T47D (cell line): ENCODE measurements at places on chromosomes 1 and 21.
A peak's percentile ranks its signal among the peaks of the same experiment; 100 is the strongest.

DNA sequence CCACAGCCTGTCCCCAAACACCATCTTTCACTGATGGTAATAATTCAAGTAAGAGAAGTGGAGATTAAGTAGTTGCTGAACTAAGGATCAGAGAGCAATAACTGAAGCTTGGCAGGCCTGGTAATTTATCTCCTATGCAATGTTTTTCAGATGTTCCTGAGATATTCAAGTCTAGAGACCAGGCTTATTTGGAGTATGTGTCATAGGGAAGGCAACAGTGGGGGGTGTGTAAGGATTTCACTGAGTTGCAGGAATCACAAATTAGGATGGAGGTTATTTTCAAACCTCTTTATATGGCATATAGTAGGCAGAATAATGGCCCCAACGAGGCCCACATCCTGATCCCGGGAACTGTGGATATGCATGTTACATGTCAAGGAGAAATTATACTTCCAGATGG lies 171.7 kb downstream of the KCNJ6 start:
- DNase-seq = no peak

- no peak for DNase-seq
Measured at GRCh38 chr1:207223162-207223561, 98.3 kb upstream of the CD55 start.

DNA sequence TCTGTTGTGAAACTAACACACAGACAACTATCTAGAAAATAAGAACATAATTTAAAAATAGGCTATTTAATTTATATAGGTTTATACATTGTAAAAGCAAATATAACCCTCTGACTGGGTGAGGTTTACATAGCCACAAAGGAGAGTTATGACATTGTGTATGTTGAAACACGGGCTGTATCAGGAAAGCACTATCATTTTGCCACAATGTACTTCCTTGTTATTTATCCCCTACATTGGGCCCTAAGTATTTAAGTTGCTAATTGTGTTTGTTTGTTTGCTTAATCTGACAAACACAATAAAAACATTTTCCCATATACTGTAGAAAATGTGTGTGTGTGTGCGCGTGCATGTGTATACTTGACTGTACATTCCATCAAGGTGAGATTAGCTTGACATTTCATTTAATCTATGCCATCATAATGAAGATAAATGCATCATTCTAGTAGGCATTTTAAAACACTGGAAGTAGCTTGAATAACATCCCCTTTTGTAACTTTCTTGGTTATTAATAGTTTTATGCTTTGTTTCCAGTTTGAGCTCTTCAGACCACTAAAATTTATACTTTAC lies 72.1 kb downstream of the RGS13 start:
- no peak for DNase-seq

DNA sequence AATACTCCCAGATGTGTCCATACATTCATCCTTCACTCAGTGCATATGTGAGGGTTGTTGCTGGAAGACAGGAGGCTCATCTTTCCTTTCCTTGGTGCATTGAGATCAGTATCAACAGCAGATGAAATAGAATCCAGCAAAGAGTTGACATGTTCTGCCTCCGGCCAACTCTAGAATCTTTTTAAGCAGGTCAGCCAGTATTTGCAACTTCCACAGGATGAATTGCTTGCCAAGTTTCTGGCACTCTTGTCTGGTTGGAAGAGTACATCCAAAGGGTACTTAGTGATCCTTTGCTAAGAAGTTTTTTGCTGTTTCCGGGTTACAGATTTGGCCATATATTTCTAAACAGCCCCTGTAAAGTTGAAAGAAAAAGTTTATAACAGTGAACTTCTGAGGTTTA lies 21.1 kb downstream of the SYNC start:
- peak; percentile 33 for DNase-seq

GRCh38 chr1:228140724-228141225 lies 696 bp downstream of the GUK1 start:
- no peak for DNase-seq

GRCh38 chr1:155196103-155196892 lies 11.4 kb downstream of the THBS3 start:
- no peak for DNase-seq

GRCh38 chr1:81142099-81142826 lies 658.5 kb upstream of the ADGRL2 start:
- no peak for DNase-seq

DNA sequence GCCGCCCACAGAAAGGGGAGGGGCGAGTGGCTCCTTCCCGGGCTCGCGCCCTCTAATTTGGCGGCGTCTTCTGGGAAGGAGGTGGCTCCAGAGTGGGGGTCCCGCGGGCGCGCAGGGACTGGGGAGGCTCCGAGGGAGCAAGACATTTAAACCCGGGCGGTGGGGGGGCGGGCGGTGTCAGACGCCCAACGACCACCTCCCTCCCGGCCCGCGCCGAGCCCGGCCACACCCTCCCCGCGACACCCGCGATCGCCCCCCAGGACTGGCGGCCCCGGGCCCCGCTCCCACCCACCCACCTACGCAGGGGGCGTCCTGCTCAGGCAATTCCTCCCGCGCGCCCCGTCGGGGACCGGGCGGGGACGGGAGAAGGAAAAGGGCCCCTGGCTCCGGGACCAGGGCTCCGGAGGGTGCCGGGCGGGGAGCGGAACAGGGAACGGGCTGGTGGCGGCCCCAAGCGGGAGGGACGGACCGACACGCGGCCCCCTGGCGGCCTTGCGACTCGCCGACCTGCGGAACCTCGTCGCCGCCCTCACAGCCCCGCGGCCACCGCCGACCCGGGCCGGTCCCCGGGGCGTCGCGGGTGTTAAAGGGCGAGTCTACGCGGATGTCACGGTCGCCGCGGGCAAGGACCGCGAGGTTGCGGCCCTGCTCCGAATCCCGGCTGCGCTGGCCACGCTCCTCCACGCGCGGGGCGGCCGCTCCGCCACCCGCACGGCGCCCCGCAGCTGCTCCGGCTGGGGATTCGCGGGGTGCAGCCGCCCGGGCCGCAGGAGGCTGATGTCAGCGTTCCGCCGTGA lies 94.0 kb upstream of the FMN2 start:
- DNase-seq = no peak

DNA sequence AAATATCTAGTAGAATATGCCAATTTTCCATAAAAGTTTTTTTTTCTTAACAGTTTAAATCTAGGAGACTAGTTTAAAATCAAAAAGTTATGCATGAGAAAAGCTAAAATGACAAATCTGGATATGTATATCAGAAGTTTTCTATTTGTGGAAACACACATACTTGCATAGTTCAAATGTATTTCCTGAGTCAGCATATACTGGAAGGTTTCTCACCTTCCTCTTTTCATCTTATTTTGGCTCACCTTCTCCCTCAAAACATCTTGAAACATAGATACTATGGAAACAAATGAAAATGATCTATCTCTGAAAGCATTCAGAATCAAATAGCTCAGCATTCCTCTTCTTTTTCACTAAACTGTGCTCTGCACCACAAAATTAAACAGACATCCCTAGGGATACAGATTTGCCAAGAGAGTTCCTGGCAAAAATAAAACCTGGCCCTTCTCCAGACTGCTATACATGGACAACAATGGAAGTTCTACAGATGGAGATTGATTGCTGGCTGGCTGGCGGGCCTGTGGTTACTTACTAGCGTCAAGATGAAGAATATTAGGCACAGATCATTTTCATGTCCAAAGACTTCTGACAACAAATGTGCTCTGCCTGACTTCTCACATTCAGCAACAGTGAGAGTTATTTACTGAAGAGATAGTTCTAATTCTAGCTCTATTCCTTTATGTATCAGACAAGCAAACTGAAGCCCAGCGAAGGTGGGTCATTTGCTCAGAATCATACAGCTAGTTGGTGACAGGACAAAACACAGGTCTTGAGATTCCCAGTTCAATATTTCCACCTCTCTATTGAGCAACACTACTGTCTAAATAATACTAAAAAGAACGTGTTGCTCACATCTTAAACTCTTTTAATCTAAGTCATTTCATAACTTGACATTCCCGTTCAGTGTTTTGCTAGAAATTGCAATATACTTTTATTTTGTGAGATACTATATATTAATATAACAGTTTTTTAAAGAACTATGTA lies 26.6 kb downstream of the DIPK1A start:
- no peak for DNase-seq

- DNase-seq = no peak
Measured at GRCh38 chr1:111563619-111564018, 56.0 kb upstream of the RAP1A start.

DNA sequence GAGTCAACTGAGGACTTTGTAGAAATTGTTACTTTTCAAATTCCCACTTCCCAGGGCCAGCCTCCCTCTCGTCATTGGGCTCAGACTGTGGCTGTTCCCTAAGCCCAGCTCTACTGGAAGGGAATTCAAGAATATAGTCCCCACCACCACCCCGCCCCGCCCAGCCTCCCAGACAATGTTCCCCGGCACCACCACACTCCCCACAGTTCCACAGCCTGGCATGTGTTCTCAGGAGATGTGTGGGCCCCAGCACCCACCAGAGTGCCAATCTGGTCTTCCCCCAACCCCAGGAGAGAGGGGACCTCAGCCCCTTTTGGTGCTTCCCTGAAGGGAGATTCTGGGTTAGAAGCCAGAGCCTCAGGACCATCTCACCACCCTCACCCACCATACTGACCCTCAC lies 120.1 kb downstream of the SYT2 start:
- no peak for DNase-seq

DNA sequence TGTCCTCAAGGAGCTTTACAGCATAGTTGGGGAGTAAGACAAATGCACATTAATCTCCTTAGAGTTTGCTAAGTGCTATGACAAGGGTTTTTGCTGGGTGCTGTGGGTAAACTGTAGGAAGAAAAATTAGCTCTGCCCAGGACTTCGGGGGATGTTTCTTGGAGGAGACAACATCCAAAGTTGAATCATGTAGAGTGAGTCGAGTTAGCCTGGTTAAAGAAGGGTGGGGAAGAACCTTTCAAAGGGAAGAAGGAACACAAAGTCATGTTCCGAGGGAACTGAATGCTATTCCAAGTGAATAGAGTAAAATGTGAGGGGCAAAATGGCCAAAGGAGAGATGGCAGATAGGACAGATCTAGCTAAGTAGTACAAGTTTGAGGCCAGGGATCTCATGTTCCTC lies 17.1 kb downstream of the SPRTN start:
- no peak for DNase-seq

GRCh38 chr1:209480345-209480744 lies 103.2 kb upstream of the CAMK1G start:
- DNase-seq = no peak

DNA sequence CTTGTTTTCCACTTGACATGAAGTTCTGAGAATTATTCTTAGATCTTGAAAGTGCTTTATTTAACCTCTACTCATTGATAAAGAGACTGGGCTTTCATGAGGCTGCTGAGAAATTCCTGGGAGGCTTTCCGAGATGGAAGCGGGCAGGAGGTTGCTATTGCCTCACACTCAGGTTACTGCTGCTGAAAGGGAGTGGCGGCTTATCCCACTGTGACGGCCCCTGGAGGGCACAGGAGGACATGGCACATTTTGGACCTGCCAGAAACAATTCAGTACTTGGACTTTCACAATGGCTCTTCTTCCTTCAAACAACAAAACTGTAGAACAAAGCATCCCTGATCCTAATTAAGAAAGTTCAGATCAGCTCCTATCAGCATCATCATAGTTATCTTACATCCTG lies 16.2 kb upstream of the MARK1 start:
- DNase-seq = no peak

DNA sequence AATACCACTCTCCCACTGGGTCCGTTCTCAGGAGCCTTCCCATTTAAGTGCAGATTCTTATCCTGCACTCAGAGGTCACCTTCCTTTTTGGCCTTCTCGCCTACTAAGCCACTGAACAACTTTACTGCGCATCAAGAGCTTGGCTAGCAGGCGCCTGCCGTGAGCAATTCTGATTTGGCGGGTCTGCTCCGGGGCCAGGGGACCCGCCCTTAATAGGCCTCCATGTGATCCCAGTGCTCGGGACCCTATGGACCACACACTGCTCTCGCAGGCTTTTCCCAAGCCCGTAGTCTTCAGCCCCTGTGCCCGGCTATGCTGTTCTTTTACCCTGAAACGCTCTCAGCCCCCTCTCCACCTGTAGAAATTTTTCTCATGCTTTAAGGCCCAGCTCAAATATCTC lies 45.1 kb downstream of the BCL9 start:
- DNase-seq = no peak

DNA sequence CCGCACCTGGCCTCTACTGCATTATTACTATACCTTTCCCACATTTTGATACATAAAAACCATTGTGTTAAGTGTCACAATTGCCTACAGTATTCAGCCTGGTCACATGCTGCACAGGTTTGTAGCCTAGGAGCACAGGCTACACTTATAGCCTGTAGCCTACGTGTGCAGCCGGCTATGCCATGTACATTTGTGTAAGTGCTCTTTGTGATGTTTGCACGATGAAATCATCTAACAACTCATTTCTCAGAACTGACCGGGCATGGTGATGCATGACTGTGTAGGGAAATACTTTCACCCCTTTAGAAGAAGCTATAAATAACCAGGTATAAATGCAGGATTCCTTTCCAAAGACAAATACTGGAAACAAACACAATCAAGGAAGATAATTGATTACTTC lies 12.1 kb downstream of the ERG start:
- no peak for DNase-seq

DNA sequence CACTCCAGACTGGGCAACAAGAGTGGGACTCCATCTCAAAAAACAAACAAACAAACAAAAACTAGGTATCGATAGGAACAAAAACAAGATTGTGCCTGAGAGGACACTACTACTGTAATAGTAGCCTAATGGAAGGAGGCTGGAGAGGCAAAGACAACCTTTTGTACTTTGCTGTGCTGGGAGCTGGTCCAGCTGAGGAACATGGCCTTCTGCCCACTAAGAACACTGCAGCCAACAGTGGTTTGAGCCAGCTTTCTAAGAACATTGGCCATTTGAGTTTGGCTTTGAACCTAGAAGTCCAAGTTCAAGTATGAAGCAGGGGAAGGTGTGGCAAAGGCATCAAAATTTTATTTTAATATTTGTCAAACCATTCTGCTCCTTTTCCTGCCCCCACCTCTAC lies 22.7 kb upstream of the RGS8 start:
- no peak for DNase-seq

GRCh38 chr21:24420689-24421088 lies 1186.6 kb downstream of the MRPL39 start:
- DNase-seq = no peak

GRCh38 chr1:115365738-115366137 lies 27.7 kb upstream of the NGF start:
- no peak for DNase-seq

DNA sequence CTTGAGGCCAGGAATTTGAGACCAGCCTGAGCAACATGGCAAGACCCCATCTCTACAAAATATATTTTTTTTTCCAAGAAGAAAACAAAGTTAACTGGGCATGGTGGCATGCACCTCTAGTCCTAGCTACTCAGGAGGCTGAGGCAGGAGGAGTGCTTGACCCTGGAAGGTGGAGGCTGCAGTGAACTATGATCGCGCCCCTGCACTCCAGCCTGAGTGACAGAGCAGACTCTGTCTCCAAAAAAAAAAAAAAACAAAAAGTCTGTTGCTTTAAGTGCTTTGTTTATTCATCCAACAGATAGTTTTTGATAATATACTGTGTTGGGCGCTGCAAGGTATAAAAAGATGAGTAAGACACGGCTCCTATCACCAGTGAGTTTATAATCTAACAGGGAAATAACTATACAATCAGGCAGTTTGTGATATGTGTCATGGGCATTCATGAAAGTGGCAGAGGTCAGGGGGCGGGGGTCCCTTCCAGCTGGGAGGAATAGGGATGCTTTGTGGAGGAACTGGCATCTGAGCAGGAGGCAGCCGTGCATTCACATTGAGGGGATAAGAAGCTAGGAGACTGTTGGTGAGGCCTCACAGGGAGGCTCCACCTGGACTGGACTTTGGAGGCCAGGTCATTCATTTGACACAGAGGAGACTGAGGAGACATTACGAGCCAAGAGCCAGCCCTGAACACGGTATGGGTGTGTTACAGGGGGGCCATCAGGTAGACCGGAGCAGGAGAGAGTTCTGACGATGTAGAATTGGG lies 67.3 kb upstream of the ERRFI1 start:
- DNase-seq = no peak
